ENCODE measurements at places on chromosomes 16 and 17. TPM values are rescaled to one million over a fixed set of nuclear protein-coding genes. Genes with fewer than 3 reads are reported as not detected.

The RTN4RL1 gene
- total RNA-seq: 0.35 TPM

The MYL11 gene
- total RNA-seq: 1.2 TPM

The EIF3C gene
- 415 TPM for total RNA-seq

The CNGB1 gene
- not detected for total RNA-seq

The MYL4 gene
- not detected for total RNA-seq

The MT4 gene
- not detected for total RNA-seq

The KRT32 gene
- total RNA-seq: not detected

The MILR1 gene
- total RNA-seq: 0.35 TPM

The CCNF gene
- total RNA-seq: 74.5 TPM

The CA10 gene
- not detected for total RNA-seq

The RPUSD1 gene
- 22.2 TPM for total RNA-seq

The FBXL16 gene
- total RNA-seq: 30.9 TPM

The TNP2 gene
- total RNA-seq: not detected

The CD300H gene
- not detected for total RNA-seq

The TMEM238L gene
- not detected for total RNA-seq

The C17orf78 gene
- total RNA-seq: not detected

The FOXO3B gene
- total RNA-seq: 1.2 TPM

The TP53TG3 gene
- not detected for total RNA-seq

The HOXB4 gene
- 6.2 TPM for total RNA-seq

The MGAT5B gene
- 0.13 TPM for total RNA-seq

The TVP23C gene
- 18.0 TPM for total RNA-seq

The SNAI3 gene
- 16.6 TPM for total RNA-seq

The NTN3 gene
- not detected for total RNA-seq

The JPH3 gene
- total RNA-seq: not detected

The FAM83G gene
- 6.4 TPM for total RNA-seq

The ARHGDIG gene
- not detected for total RNA-seq

The PMM2 gene
- total RNA-seq: 41.7 TPM

The CLDN7 gene
- total RNA-seq: 0.80 TPM

The MYO15A gene
- 0.60 TPM for total RNA-seq

The UNC45B gene
- total RNA-seq: 0.25 TPM

The SHCBP1 gene
- 52.5 TPM for total RNA-seq

The CNTNAP1 gene
- total RNA-seq: 1.2 TPM
